ENCODE measurements at places on chromosomes 6 and 20.

- no peak overlapping the region for H3K4me3 ChIP-seq
- no peak for DNase-seq
- peaks cover 8% of the 10 kb centered on the region for H3K4me1 ChIP-seq
- H3K27ac ChIP-seq, result no peak overlapping the region
- H3K36me3 ChIP-seq, result peaks cover 2% of the 10 kb centered on the region
Measured at GRCh38 chr6:150297327-150298029, 71.3 kb upstream of the IYD start.

DNA sequence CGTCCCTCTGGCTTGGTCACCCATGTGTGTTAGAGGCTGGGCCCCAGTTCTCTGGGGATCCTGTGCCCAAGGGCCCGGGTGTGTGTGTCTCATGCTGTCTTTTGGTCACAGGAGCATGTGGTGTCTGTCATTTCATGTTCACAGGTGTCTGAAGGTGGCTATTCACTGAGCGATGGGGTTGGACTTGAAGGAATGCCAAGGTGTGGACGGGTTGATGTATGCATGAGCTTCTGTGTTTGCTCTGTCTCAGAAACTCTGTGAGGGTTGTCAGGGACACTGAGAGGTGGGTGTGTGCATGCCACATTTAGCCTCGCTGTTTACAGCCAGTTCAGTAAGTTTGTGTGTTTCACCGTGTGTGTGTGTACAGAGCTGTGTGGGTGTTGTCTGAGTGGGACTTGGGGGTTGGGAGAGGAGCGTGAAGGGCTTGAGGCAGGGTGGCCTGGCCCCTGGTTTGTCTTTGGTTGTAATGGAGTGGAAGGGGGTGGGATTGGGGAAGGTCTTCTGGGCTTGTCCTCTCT lies 1.2 kb downstream of the DDR1 start:
- peaks cover 27% of the 10 kb centered on the region for H3K4me1 ChIP-seq
- H3K27ac ChIP-seq, result peak overlapping the region; percentile 17
- H3K4me3 ChIP-seq, result peak overlapping the region; percentile 77
- H3K36me3 ChIP-seq, result no peaks in the 10 kb centered on the region
- peaks cover 4% of the 10 kb centered on the region for H3K27me3 ChIP-seq

- H3K4me3 ChIP-seq, result no peak overlapping the region
- peaks cover 31% of the 10 kb centered on the region for H3K27me3 ChIP-seq
- no peaks in the 10 kb centered on the region for H3K4me1 ChIP-seq
- H3K27ac ChIP-seq, result no peak overlapping the region
Measured at GRCh38 chr6:150395388-150396009, 26.7 kb downstream of the IYD start.

DNA sequence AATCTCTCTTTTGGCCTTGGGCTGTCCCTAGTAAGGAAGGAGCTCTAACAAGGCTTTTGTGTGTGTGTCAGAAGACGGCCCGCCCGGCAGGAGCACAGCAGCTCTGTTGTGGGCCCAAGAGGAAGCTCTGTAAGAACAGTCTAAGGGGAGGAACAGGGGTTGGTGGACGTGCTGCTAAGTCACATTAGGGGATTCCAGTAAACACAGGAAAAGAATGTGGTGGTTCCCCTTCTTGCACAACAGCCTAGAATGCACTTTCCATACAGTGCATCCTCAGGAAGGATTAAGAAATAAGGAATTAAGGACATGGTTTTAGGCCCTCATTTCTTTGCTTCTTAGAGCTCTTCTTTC lies 114.5 kb downstream of the RNF144B start:
- H3K36me3 ChIP-seq, result no peaks in the 10 kb centered on the region
- no peak for DNase-seq
- peaks cover 6% of the 10 kb centered on the region for H3K4me1 ChIP-seq
- H3K27me3 ChIP-seq, result peaks cover 41% of the 10 kb centered on the region

GRCh38 chr6:99308788-99309187 lies 40.7 kb downstream of the FAXC start:
- no peaks in the 10 kb centered on the region for H3K36me3 ChIP-seq
- no peak overlapping the region for H3K27ac ChIP-seq
- H3K27me3 ChIP-seq, result peaks cover 17% of the 10 kb centered on the region

DNA sequence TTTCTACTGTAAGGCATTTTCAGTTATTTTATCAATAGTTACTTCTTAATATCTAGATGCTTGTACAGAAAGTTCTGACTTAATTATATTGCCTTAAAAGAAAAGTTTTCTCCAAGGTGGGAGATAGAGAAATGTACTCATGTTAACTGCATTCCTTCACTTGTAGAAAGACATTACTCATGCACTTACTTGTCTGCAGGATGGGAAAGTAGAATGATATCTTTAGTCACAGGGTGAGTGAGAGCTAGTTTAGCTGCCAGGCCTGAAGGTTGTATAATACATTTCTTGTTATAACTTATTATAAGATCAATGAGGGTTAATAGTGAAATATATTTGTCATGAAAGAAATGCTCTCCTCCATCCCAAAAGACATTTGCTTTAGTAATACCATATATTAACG lies 92.1 kb downstream of the CRYBG1 start:
- peaks cover 3% of the 10 kb centered on the region for H3K27me3 ChIP-seq
- no peak overlapping the region for H3K27ac ChIP-seq
- H3K4me1 ChIP-seq, result peaks cover 11% of the 10 kb centered on the region
- no peak overlapping the region for H3K4me3 ChIP-seq
- no peaks in the 10 kb centered on the region for H3K36me3 ChIP-seq
- no peak for DNase-seq

DNA sequence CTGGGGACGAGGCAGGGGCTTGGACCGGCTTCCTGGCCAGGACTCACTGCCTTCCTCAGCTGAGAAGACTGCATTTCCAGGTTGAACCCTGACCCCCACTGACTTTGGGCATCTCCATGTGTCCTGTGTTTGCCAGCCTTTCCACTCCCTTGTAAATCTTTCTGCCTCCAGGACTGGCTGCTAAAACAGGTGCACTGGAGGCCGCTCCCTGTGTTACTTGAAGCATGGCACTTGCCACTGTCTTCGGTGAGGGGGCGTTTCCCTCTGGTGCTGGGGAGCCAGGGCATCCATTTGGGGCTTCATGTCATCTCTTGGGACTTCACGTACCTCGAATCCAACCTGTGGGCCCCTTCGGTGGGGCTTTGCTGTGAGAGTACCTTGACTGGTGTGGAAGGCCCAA lies 6.7 kb upstream of the RBM38 start:
- no peaks in the 10 kb centered on the region for H3K27me3 ChIP-seq
- no peak for DNase-seq
- H3K4me3 ChIP-seq, result no peak overlapping the region
- H3K27ac ChIP-seq, result no peak overlapping the region

- DNase-seq, result no peak
- peaks cover 2% of the 10 kb centered on the region for H3K4me1 ChIP-seq
- peaks cover 1% of the 10 kb centered on the region for H3K27me3 ChIP-seq
- no peak overlapping the region for H3K27ac ChIP-seq
- no peaks in the 10 kb centered on the region for H3K36me3 ChIP-seq
Measured at GRCh38 chr6:87279196-87279595, 43.2 kb upstream of the SMIM8 start.

- no peaks in the 10 kb centered on the region for H3K4me1 ChIP-seq
- DNase-seq, result no peak
- H3K36me3 ChIP-seq, result peaks cover 7% of the 10 kb centered on the region
- no peak overlapping the region for H3K27ac ChIP-seq
- H3K4me3 ChIP-seq, result no peak overlapping the region
- H3K27me3 ChIP-seq, result no peaks in the 10 kb centered on the region
Measured at GRCh38 chr20:13610184-13610583, 28.5 kb downstream of the TASP1 start.

DNA sequence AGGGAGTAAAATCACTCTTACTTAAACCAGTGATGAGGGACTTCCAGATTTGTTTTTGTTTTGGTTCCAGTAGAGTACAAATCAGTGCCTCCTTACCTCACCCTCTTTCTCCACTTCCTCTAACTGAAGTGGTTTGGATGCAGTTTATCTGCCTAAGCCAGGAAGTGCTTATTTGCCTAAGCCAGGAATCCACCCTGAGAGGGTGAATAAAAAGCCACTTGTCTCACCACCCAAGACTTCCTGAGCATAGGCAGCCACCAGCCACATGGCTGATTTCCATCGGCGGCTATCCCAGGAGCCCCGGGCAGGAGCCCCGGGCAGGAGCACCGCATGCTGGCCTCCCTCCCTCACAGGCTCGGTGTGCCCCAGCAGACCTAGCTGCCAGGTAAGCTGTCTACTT lies 12.0 kb downstream of the LRP11 start:
- H3K4me3 ChIP-seq, result no peak overlapping the region
- H3K27me3 ChIP-seq, result peaks cover 23% of the 10 kb centered on the region
- no peaks in the 10 kb centered on the region for H3K36me3 ChIP-seq
- DNase-seq, result no peak

DNA sequence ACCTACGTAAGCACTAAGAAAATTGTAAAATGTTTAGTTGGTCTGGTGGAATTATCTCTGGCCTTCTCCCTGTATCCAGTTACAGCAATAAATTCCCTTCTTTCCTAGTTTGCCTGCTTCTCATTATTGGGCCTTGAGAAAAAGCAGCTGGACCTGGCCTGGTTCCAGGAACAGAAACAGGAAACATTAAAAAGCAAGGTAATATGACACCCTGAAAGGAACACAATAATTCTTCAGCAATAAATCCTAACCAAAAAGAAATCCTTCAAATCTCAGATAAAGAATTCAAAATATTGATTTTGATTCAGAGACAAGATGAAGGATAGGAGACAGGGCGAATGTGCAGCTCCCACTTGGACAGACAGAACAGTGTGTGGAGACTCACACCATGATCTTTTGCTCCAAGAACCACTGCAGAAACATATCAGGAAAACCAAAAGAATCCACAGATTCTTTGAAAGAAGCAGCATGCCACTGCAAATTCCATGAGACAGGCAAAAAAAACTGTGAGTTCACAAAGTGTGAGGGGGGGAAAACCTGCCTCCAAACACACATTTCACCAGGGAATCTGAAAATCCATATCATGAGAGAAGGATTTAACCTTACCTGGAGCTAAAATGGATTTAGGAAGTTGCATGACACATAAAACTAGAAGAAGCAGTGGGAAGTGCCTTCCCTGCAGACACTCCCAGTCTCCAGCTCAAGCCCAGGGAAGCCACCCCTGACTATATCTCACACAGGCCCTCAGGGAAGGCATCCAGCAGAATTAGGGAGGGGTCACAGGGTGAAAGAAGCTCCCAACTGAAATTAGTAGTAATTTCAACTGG lies 28.9 kb downstream of the TREM1 start:
- H3K27ac ChIP-seq, result no peak overlapping the region
- H3K4me3 ChIP-seq, result no peak overlapping the region
- peaks cover 13% of the 10 kb centered on the region for H3K27me3 ChIP-seq
- no peak for DNase-seq

DNA sequence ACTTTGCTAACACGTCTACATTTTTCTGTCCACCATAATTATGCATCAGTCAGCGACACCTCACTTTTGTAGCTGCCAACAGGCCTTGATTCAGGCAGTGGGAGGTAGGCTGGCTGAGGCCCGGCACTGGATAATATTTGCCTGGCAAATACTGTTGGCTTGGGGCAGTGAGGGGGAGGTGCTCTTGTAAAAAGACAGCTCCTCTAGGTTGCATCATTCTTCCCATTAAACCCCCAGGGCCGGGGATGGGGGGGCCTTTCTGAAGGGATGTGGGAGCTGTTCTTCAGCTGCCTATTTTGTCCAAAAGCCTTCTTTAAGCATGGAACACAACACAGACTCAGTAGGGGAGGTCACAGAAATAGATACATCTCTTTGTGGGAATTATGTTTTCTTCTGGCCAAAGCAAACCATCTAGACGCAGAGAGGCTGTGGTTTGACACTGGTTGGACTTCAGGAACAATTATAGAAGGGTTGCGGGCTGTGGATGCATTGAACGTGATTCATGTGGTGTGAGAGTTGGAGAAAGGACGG lies 338.3 kb upstream of the NT5E start:
- no peak overlapping the region for H3K4me3 ChIP-seq
- no peak for DNase-seq
- H3K27me3 ChIP-seq, result no peaks in the 10 kb centered on the region
- no peaks in the 10 kb centered on the region for H3K36me3 ChIP-seq
- H3K4me1 ChIP-seq, result no peaks in the 10 kb centered on the region

- H3K27me3 ChIP-seq, result no peaks in the 10 kb centered on the region
- peaks cover 3% of the 10 kb centered on the region for H3K36me3 ChIP-seq
- H3K4me1 ChIP-seq, result peaks cover 7% of the 10 kb centered on the region
Measured at GRCh38 chr6:134361011-134361410, 43.1 kb upstream of the SGK1 start.

- no peaks in the 10 kb centered on the region for H3K27me3 ChIP-seq
- peaks cover 12% of the 10 kb centered on the region for H3K4me1 ChIP-seq
- no peaks in the 10 kb centered on the region for H3K36me3 ChIP-seq
- DNase-seq, result no peak
- no peak overlapping the region for H3K27ac ChIP-seq
Measured at GRCh38 chr20:23160536-23161243, 74.6 kb upstream of the CD93 start.

DNA sequence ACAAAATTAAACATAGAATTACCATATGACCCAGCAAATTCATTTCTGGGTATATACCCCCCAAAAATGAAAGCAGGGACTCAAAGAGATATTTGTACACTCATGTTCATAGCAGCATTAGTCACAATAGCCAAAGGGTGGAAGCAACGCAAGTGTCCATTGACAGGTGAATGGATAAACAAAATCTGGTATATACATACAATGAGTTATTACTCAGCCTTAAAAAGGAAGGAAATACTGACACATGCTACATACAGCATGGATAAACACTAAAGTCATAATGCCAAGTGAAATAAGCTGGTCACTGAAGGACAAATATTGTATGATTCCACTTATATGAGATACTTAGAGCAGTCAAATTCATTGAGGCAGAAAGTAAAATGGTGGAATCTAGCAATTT lies 5.3 kb upstream of the STX11 start:
- H3K4me3 ChIP-seq, result no peak overlapping the region
- peaks cover 14% of the 10 kb centered on the region for H3K4me1 ChIP-seq
- peaks cover 6% of the 10 kb centered on the region for H3K27me3 ChIP-seq
- H3K27ac ChIP-seq, result no peak overlapping the region

- no peak for DNase-seq
- peak overlapping the region; percentile 48 for H3K27ac ChIP-seq
- no peak overlapping the region for H3K4me3 ChIP-seq
- peaks cover 3% of the 10 kb centered on the region for H3K36me3 ChIP-seq
Measured at GRCh38 chr6:131532580-131533039, 40.4 kb upstream of the ARG1 start.

Measured in activated T-helper 2 cell treated with anti-CD3 and anti-CD28 coated beads, Interferon-gamma antibody, Interleukin-2, Interleukin-4, amounts not matched to agents 10 μg/mL and 5 μg/mL and 100 μg/mL, durations not matched to agents 14 hours and 24 hours and 36 hours (primary cell).